ENCODE measurements at places on chromosomes 4 and X.

DNA sequence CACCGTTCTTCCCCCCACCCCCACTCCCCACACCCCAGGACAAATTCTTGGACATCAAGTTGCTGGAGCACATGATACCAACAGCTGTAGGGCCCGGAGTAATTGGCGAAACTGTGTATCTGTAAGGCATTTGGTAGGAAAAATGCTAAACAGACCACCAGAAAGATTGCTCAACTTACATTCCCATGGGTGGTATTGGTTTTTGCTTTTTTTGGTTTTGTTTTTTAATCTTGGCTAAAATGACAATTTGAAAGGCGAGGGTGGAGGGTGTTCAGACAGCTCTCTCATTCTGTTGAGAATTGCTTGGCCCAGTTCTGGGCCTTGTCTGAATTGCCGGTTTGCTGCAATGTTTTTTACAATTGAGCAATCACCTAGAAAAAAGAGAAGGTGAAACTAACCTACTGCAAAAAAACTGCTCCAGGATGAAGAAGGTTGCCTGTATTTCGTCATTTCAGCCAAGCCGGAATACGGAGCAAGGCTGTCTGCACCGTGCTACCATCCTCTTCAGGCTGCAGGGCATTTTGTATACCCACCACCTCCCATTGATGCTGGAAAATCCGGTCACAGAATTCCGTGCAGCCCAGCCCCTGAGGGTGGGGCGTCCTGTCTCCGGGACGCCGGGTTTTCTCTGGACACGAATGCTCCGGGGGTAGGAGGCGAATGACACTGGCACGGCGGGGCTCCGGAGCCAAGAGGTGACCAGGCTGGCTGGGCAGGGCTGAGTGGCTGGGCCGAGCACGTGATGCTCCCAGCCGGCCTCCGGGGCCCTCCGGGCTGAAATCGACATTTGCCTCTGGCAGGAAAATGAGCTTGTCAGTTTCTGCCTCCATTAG lies at the start of gene CLCN4:
CLCN4 (plus strand) TSS at position 777 of the 833 bp plus-strand sequence. CDS start 28,058 bp downstream, outside the sequence.
- no peak for DNase-seq

GRCh38 chr4:153038623-153039311 lies 102.6 kb downstream of the FHDC1 start:
- no peak for DNase-seq

GRCh38 chr4:184384810-184385557 lies 89.4 kb downstream of the IRF2 start:
- no peak for DNase-seq

GRCh38 chr4:81743731-81744435 lies 272.2 kb upstream of the RASGEF1B start:
- DNase-seq, result no peak

DNA sequence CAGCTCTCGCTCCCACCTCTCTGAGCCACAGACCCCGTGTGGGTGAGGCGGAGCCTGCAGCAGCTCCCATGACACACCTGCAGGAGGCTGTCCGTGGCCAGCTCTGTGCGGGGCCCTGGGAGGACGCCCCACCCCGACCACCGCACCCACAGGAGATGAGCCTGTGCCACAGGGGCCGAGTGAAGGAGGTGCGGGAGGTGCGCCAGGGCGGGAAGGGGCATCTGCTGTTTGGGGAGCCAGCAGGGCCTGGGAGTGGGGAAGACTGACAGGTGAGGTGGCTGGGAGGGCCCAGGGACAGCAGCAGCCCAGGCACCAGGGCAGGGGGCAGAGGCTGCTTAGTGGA lies 52.0 kb downstream of the ACOX3 start:
- no peak for DNase-seq

DNA sequence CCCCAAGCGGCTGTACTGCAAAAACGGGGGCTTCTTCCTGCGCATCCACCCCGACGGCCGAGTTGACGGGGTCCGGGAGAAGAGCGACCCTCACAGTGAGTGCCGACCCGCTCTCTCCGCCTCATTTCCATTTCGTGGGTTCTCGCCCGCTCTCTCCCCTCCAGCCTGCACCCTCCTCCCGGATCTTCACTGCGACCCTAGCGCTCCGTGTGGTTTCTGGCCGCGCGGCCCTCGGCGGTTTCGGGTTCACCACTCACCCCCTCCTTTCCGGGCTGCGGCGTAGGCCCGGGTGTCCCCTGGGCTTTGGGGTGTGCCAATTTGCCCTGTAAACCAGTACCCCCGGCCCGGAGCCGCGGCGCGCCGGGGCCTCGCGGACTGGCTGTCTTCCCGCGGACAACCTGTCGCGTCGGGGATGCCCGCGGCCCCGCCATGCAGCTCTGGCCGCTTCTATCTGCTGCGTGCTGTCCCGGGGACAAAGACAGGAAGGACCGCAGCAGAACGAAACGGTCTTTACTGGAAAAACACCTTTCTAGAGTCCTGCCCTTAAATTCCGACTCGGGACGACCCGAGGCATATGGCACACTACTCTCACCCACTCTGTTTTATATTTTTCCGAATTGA lies 737 bp downstream of the FGF2 start:
- no peak for DNase-seq

DNA sequence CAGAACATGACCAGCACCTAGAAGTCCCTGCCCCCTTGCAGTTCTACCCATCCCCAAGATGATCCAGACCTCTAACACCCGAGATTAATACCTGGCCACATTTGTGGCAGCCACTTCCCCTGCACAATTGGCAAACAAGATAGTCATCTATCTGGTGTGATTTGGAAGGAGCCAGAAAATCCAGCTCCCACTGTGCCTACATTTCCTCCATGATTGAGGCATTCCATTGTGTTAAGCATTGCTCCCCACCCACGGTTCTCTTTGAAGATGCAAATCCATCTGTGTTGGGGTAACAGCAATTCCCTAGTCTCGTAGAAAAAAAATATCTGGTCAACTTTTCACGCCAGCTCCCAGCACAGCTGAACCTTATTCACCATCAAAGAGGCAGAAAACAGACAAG lies 405.0 kb downstream of the BCOR start:
- no peak for DNase-seq

DNA sequence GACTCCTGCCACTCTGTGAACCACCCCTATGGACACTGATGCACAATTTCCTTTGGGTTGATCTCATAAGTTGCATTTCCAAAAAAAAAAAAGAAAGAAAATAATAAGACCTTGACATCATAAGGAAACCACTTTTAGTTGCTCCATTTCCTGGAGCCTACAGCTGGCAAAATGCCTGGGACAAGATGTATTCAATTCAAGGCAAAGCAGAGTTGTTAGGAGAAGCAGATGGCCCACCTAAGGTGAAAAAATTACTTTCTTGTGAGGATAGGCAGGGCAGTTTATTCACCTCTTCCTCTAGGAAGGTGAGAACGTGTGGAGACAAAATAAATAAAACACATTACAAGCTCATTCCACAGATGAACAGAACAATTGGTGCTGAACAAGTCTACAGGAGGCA lies 14.1 kb upstream of the SCRG1 start:
- no peak for DNase-seq

GRCh38 chr4:153002110-153002509 lies 66.0 kb downstream of the FHDC1 start:
- DNase-seq, result no peak

DNA sequence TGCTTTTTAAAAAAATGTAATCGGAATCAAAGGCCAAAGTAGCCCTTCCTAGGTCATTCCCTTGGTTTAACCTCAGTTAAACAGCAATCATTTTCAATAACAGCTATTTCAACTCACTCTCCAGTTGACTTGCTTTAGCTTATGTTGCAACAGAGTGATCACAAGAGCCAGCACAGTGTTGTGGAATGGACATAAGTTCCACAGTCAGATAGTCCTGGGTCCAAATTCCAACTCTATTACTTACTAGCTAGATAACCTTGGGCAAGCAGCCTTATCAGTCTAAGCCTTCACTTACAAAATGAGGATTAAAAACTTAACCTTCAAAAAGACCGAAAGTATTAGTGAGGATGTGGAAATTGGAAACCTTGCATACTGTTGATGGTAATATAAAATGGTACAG lies 9.2 kb upstream of the GPC3 start:
- no peak for DNase-seq

- no peak for DNase-seq
Observed at GRCh38 chr4:139625093-139625455, 40.5 kb upstream of the MGST2 start.

GRCh38 chr4:13534344-13535063 lies 9.8 kb downstream of the NKX3-2 start:
- DNase-seq, result no peak

GRCh38 chr4:99711657-99712056 lies 54.0 kb upstream of the C4orf54 start:
- no peak for DNase-seq

- DNase-seq, result no peak
Observed at GRCh38 chr4:1842993-1843448, 12.9 kb downstream of the LETM1 start.

GRCh38 chrX:16588266-16588665 lies 61.7 kb upstream of the S100G start:
- DNase-seq, result no peak

DNA sequence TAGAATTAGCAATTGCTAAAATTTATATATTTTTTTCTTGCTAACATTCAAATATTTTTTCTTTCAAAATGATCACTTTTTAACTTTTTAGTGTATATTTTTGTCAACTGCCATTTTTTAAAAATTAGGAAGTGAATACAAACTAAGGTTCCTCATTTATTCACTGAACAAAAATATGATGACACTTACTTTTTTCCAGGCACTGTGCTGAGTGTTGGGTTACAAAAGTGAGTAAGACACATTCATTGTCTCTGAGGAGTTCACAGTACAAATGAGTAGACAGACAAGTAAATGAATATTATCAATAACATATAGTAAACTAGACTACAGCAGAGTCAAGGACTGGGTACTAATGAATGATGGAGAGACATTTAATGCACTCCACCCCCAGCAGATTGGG lies 543.5 kb downstream of the PDHA2 start:
- DNase-seq, result no peak

DNA sequence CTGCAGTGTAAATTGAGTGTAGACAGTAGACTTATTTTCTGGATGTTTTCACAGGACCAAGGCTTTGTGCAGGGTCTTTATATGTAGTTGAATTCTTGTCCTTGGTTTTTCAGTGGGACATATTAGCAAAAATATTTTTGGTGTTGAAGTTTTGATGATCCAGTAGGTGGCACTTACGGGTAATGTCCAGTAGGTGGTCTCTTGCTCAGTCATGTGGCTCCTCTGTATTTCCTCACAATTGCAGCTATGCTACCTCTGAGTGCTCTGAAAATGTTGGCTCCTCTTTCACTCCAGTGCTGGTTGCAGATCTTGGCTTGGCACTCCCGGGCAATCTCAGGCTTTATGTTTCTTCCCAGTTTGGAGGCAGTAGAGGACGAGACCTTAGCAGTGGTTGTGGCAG lies 419.8 kb upstream of the AMOT start:
- DNase-seq, result no peak

- no peak for DNase-seq
Observed at GRCh38 chrX:40394302-40394701, 186.5 kb upstream of the ATP6AP2 start.

GRCh38 chrX:119986203-119986602 lies 42.7 kb upstream of the NKAP start:
- DNase-seq, result no peak

GRCh38 chr4:188132232-188132631 lies 7.0 kb upstream of the TRIML1 start:
- DNase-seq, result no peak

GRCh38 chr4:147378780-147379179 lies 102.1 kb upstream of the EDNRA start:
- no peak for DNase-seq

DNA sequence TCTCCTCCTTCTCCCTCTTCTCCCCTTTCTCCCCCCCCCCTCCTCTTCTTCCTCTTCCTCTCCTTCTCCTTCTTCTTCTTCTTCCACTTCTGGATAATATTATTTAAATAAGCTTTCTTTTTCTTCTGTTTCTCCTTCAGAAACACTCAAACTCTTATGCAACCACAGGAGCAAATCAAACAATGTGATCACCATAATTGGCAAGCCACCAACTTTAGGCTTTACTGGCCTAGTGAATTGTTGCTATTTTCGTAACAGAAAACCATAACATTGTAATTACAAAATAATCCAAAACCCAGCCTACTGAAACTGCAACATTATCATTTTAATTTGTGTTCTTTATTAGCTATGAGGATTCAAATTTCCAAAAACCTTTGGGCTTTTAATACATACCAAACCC lies 14.3 kb downstream of the DCAF8L1 start:
- DNase-seq, result no peak

- no peak for DNase-seq
Observed at GRCh38 chrX:148915474-148915873, 415.1 kb downstream of the AFF2 start.

DNA sequence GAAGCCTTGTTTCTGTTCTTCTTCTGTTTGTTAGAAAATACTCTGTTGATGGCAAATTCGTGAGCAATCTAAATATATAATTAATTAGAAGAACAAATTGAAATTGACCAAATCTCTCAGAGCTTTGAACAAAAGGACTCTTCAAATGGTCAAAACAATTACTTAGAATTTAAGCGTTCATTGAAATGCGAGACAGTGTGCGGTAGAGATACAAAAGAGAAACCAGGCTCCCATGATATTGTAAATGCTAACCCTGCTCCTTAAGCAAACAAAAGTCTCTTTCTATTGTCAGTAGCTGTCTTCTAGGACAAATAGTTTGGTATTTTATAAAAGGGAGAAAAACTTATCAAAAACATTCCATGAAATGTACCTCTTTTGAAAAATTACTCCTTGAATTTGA lies 453.4 kb upstream of the MAGEB2 start:
- no peak for DNase-seq

- no peak for DNase-seq
Observed at GRCh38 chrX:100379388-100379986, 30.6 kb downstream of the PCDH19 start.

DNA sequence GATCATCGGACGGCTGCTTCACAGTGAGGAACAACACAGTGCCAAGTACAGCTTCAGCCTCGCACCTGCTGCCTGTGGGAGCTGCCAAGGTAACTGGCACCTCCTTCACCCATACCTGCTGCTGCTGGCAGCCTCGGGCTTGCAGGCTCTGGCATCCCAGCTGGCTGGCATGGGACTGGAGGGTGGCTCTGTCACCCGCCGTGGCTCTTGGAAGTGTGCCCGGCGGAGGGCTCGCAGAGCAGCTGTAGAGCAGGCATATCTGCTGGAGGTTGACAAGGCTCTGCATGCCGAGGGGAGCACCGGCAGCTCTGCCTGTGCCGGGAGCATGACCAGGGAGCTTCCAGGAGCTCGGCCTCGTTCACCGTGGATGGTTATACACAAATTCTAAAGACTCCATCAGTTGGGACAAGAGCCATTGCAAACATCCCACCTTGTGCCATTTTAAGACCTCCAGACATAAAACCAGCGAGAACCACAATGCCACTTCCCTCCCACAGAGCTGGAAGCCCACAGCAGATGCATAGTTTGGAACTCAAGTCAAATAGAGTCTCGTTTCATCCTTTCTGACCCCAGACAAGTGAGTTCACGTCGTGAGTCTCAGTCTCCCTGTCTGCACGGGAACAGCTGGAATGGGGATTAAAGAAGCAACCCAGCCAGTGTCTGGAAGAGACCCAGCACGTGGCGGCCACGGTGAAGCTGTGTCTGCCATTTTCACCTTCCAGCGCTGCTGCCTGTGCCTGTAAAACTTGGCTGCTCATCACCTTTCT lies 84.3 kb upstream of the PSAPL1 start:
- no peak for DNase-seq

GRCh38 chr4:138414202-138414601 lies 172.1 kb upstream of the SLC7A11 start:
- no peak for DNase-seq

All from activated T-helper 9 cell treated with anti-CD3 and anti-CD28 coated beads, Interleukin-2, amount 50 U/mL, for 16 hours (primary cell).